ENCODE measurements at places on chromosomes 16 and 17.

DNA sequence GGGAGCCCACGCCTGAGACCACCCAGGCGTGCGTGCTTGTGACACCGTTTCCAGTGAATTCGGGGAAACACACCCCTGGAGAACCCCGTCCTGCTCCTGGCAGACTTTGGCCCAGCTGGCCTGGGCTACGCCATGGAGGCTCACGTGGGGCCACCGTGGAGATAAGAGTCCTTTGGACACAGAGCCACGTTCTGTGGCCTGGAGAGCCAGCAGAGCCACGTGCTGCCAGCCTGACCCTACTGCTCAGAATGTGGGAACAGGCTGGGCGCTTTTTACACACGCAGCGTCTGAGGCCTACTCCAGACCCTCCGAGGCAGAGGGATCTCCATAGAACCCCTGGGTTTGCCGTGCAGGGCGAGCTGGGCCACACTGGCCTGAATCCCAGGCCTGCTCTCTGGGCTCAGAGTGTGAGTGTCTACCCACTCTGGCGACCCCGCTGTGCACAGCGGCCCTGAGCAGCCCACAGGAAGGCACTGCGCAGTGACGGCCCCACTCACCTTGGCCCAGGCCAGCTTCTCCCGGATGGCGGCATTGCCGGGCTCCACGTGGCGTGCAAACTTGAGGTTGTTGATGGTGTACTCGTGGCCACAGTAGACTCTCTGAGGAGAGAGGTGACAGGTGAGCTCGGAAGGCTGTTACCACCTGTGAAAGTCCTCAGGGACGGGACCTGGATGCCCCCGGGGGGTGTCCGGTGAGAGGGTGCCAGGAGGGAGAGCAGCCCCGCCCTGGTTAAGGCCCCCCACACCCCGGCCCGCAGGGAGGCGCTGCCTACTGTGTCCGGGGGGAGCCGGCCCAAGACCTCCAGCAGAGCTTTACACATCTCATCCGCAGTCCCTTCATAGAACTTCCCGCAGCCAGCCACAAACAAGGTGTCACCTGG lies 10.0 kb downstream of the HAGH start:
- DNase-seq, result no peak

- no peak for DNase-seq
Measured at GRCh38 chr16:86202267-86202666, 303.3 kb downstream of the IRF8 start.

DNA sequence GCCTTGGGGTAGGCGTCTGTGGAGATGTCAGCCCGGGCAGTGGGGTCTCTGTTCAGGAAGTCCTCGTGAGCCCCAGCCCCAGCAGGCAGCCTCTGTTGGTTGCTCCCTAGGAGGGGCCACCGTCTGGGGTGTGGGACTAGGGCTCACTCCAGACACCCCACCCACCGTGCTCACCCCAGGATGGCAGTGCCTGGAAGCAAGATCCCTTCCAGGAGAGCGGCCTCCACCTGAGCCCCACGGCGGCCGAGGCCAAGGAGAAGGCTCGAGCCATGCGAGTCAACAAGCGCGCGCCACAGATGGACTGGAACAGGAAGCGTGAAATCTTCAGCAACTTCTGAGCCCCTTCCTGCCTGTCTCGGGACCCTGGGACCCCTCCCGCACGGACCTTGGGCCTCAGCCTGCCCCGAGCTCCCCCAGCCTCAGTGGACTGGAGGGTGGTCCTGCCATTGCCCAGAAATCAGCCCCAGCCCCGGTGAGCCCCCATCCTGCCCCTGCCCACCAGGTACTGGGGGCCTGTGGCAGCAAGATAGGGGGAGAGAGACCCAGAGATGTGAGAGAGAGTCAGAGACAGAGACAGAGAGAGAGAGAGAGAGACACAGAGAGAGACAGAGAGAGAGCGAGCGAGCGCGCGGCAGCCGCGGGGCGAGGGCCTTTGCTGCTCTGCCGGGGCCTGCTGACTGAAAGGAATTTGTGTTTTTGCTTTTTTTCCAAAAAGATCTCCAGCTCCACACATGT lies 9.8 kb downstream of the NTHL1 start:
- no peak for DNase-seq

DNA sequence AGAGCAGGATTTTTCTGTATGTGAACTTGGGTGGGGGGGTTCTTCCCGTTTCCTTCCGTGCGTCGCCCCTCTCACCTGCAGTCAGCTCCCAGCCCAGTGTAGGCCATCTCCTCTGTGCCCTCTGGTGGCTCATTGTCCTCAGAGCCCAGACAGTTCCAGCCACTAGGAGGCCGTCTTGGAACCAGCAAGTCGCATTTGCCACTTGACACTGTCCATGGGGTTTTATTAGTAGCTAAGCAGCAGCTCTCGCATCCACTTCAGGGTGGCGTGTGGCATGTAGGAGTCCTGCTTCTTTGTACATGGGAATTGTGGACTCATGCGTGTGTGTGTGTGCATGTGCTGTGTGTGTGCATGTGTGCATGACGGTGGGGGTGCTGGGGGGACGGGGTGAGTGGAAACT lies 74.0 kb downstream of the SEC14L1 start:
- no peak for DNase-seq

- DNase-seq, result no peak
Measured at GRCh38 chr16:1142911-1143310, 10.0 kb upstream of the CACNA1H start.

GRCh38 chr16:84818989-84819643 lies 669 bp upstream of the CRISPLD2 start:
- DNase-seq, result no peak

DNA sequence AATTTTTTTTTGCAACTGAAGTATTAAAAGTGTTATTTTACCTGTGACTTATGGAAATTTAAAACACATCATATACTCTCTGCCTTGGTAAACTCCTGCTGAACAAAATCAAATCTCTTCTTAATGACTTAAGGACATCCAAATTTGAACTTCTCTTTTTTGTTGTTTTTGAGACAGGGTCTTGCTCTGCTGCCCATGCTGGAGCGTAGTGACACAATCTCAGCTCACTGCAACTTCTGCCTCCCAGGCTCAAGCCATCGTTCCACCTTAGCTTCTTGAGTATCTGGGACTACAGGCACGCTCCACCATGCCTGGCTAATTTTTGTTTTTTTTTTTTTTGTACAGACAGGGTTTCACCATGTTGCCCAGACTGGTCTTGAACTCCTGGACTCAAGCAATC lies 56.1 kb downstream of the SKAP1 start:
- DNase-seq, result no peak

- no peak for DNase-seq
Measured at GRCh38 chr16:17365591-17366298, 105.0 kb downstream of the XYLT1 start.

DNA sequence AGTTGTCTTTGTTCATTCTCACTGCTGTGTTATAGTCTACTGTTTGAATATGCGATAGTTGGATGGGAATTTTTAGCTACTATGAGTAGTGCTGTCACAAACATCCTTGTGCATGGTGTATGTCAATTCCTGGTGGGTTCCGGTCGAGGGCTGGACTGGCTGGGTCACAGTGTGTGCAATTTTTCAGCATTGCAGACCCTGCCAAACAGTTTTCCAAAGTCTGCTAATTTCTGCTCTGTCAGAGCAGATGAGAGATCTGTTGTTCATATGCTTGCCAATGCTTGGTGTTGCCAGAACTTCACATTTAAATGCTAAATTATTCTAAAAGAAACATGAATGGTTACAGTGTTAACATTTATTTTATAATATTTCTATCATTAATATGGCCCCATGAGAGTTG lies 3.6 kb upstream of the C16orf96 start:
- DNase-seq, result no peak

DNA sequence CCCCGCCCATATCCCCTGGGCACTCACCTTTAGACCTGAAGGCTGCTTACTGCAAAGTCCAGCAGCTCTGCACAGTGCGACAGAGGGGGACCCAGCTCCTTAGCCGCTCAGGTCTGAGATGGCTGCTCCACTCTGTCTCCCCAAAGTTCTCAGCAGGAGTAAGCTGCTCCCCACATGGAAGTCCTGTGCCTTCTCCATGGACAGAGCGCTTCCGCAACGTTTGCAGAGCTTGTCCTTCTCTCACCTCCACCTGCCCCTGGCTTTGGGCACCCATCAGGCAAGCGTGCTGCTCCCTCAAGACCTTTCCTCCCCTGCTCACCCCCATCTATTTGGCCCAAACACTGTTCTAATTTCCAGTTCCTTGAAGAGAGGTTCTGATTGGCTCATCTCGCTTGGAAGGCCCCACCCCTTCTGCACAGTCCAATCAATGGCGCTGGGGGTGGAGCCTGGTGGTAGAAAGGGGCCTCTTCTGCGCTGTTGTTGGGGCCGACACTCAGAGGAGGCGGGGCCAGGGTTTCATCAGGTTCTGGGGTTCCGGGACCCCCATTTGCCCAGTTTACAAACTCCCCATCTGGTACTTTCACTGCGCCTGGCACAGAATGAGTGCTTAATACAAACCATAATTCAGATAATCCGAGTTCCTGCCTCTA lies 137.2 kb downstream of the CYLD start:
- no peak for DNase-seq

DNA sequence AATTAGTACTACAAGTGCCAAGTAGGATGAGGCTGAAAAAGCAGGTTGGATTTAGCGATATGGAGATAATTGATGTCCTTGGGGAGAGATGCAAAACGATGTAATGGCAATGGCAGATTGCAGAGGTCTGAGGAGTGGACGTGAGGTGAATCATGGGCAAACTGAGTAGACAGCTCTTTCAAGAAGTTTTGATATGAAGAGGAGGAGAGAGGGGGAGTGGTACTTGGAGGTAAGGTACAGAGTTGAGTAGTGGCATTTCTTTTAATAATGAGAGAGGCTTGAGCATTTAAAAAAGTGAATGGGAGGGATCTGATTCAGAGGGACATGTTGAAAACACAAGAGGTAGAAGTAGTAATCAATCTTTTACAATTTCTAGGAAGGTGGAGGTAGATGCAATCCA lies 17.7 kb upstream of the VPS4A start:
- no peak for DNase-seq

DNA sequence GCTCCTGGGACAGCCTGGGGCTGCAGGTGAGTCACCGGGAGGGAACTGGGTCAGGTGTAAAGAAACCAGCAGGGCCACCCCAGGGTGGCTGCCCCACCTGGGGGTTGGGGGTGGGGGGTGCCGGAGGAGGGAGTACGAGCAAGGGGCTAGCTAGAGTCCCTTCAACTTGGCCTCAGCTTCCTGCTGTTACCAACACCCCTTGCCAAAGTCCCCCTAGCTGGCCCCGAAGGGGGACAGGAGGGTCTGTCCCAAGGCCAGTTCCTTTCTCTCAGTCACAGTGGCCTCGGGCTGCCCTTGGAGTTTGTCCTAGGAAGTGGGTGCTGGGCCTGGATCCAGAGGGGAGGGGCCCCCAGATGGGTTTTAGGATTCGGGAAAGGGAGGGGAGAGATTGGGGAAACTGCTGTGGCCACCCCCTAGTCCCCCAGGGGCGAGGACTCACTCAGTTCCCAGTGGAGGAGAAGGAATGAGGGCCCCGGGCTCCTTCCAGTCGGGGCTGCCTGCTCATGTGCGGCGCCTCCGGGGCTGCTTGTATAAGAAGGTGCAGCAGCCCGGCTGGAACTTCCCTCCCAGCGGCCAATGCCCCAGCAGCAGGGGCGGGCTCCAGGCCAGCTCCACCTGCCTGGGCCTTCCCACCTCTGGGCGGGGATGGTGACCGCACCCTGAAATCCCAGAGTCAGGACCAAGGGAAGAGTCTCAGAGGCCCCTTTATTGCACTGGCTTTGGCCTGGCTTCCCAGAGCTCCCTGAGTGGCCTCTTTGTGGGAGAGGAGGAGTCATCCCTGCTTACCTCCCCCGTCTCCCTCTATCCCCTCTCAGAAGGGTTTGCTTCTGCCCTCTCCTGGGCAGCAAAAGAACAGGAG lies 7.3 kb downstream of the ARHGAP27 start:
- DNase-seq, result no peak

DNA sequence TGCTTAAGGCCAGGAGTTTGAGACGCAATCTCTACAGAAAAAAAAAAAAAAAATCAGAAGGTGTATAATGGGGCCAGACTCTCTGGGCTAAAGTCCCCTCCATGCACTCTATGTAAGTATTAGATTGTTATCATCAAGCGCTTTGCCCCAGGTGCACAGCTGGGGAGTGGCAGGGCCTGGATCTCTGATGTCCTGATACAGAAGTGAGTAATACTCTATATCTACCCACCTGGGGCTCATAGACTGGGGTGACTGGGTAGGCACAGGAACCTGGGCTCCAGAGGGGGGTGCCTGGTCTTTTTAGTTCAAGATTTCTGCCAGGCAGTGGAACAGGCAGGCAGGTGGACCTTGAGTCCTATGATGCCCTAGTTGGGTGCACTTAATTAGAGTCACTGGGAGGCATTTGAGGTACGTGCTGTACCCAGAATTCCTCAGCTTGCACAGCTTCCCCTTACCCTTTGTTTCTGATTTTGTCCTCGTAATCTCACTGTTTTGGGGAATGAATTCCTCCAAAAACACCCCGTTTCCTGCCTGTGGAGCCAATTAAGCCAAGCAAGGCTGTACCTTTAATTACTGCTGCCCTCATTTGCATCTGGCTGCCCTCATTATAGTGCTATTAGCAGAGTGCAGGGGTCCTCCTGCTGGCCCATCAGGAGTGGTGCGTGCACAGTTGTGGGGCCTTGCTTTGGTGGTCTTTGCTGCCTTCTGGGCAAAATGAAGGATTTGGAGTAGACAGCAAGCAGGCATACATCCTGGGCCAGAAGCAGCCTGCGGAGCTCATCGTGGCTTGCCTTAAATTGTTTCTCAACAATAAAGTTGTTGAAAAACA lies 239.0 kb downstream of the SNX29 start:
- DNase-seq, result no peak

DNA sequence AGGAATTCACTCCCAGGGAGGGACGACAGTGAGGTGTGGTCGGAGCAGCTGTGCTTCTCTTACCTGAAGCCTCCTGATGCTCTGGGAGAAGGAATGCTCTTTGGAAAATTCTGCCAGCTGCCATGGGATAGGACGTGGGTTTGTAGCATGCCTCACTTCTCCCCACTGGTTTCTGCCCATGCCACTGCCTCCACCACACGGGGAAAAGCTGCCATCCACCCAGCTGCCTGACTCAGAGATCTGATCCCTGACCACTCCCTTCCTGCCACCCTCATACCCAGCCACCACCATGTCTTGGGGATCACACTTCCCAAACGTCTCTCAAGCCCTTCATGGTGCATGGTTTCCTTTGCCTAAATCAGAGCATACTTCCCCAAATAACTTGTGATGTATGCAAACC lies 80.0 kb downstream of the CPPED1 start:
- no peak for DNase-seq

GRCh38 chr16:10663744-10664143 lies 31.0 kb downstream of the TEKT5 start:
- DNase-seq, result no peak

DNA sequence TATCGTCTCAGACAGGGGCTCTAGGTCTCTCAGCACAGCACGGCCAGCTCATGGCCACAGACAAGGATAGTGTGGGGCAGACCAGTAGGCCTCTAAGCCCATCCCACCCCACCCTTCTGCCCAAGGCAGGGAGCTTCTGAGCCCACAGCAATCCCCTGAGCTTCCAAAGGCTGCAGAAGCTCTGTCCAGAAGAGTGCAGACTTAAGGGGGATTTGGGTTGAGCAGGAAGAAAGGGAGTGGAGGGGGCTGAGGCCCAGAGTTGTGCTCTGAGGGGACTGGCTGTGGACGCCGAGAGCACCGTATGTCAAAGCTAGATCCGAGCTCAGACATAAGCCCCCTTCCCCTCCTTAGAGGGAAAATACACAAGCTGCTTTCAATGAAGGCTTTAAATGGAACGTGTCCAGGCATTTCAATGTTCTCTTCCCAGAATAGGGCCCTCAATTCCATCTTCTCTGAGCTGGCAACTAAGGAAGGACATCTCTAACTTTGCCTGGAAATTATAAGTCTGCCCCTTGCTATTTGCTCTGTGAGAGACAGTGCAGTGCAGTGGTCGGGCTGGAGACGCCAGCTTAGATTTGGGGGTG lies 116.4 kb upstream of the RPL38 start:
- DNase-seq, result no peak

Data from activated T-helper 1 cell treated with anti-CD3 and anti-CD28 coated beads, Interleukin-2, amount 50 U/mL, for 16 hours (primary cell).